ENCODE measurements at places on chromosomes 5 and 9.

DNA sequence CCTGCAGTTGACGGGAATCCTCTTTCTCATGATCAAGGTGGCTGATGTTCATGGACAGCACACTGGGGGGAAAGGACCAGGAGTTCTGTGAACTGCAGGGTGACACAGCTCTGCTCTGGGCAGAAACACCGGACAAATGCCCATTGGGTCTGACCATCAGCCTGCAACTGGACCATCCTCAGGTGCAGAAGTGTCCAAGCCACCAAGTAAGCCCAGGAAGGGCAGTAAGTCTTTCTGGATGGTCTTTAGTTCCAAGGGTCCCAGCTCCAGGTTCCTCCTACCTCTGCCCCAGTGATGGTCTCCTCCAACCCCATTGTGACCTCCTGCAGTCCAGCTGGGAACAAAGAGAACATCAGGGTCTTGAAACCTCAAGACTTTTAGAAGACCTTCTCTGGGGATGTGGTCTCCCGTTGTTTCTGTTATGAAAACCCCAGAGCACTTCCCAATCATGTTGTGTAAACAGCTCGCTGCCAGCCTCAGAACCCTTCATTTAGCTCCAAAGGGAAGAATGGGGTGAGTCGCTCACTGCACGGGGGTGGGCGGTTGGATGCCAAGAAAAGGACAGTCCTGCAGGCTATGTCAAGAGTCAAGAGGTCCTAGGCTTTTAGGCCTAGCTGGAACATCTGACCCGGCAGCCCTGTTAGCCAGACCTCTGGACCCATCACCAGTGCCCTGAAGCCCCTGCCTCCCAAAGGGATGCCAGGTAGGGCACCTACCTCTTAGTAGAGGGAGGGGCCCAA lies 41.8 kb upstream of the TCF7 start:
- no peak for DNase-seq

- no peak for DNase-seq
These were observed 33.0 kb downstream of the VAV2 start for GRCh38 chr9:133959171-133959570.

GRCh38 chr5:93099902-93100347 lies 481.1 kb downstream of the NR2F1-AS1 start:
- no peak for DNase-seq

DNA sequence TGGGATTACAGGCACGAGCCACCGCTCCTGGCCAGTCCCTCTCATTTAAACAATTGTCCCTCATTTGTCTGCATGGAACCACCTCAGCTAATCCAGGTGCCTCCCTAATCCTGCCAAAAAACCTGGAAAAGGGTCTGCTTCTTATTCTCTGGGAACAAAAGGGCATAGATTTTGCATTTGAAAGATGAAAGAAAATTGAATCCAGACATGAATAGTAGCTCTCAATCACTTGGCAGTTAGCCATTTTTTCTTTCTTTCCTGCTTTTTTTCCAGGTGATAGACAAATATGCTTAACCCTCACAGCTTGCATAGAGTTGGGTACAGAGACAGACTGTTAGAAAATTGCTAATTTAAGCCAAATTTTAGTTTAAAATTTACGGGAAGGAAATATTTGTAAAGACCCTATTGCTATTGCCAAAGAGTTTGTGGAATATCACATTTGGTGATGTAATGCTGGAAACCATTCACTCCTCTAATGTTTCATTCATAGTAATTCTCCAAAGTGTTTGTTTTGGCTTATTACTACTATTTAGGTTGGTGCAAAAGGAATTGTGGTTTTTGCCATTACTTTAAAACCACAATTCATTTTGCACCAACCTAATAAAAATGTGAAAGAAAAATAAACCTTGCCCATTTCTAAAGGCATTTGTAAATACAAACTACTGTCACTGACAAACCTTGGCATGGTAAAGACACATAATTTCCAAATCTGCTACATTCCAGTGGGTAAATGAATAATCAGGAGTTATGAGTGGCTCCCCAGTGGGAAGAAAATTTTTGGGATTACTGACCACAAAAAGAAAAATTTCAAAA lies 80.5 kb upstream of the JAK2 start:
- peak; percentile 45 for DNase-seq

DNA sequence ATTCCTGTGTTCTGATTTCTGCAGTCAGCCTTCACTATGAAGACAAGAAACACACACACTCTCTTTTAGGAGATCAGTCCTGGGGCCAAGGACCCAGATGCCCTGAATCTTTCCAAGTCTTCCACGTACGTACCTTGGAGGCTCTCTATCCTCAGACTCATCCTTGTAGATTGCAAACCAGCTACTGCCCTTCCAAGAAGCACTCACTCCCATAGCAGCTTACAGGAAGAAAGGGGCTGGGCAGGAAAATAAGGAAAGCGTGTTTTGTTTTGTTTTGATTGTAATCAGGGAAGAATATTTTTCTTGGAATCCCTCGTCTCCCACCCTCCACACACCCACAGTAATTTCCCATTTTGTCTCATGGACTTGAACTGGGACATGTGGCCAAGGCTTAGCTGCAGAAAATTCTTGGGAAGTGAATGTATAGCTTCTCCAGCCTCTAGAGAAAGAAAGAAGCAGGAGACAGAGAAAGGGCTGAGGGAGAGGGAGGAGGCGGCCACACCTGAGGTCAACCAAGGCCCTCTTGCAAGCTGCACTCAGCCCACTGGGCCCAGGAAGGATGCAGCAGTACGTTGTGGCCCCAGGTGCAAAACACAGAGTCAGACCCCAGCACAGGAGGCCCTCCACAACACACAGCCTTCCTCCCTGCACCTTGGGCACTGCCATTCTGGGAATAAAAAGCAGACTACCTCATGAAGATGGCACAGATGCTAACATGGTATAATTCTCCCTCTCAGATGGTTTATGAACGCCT lies 29.9 kb downstream of the IRX2 start:
- no peak for DNase-seq

DNA sequence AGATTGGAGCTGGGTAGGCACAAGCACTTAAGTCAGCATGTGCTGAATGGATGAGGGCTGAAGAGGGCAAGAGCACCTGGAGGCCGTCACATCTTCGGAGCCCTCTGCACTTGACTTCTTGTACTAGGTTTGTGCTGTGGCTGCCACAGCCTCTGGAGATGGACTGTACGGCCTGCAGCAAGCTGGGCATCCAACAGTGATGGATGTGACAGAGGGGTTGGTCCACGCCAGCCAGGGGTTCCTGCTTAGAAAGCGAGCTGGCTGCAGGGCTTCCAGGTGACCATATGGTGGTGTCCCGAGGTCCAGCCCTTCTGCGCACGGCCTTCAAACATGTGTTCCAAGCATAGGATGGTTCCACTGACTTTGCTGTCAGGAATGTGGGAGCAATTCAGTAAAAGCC lies 65.1 kb upstream of the PHYKPL start:
- DNase-seq = no peak

DNA sequence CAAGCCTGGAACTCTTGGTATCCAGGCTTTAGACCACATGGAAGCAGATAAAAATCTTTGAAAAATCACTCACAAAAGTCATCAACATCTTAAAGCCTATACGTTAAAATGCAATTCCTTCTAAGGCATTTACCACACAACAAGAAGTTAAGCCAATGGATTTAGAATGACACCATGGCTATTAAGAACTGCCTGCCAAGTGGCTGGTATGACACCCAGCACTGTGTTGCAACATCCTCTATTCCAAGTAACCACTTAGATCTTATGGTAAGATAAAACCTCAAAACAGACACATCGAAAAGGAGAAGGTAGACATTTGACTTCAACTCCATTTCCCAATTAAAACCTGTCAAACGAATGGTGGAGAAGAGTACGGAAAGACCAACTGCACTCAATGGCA lies 344.2 kb upstream of the SLC30A5 start:
- no peak for DNase-seq

- DNase-seq = no peak
These were observed 23.3 kb downstream of the RAD1 start for GRCh38 chr5:34891981-34892380.

DNA sequence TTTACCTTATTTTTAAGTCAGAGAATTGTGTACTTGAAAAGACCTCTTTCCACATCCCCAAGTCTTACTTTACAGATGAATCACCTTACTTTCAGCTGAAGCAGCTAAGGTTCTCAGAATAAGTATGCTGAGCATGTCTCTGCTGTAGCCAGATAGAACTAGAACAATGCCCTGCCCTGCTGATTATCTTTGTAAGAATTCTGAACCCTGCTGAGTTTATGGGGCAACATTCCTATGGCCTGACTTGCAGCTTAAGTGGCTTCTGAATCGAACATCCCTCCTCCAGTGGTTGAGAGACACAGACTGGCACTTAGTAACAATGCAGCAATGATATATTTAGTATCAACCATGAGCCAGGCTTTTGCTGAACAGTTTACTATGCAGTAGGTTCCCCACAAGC lies 592.0 kb upstream of the WWC1 start:
- peak; percentile 100 for DNase-seq

DNA sequence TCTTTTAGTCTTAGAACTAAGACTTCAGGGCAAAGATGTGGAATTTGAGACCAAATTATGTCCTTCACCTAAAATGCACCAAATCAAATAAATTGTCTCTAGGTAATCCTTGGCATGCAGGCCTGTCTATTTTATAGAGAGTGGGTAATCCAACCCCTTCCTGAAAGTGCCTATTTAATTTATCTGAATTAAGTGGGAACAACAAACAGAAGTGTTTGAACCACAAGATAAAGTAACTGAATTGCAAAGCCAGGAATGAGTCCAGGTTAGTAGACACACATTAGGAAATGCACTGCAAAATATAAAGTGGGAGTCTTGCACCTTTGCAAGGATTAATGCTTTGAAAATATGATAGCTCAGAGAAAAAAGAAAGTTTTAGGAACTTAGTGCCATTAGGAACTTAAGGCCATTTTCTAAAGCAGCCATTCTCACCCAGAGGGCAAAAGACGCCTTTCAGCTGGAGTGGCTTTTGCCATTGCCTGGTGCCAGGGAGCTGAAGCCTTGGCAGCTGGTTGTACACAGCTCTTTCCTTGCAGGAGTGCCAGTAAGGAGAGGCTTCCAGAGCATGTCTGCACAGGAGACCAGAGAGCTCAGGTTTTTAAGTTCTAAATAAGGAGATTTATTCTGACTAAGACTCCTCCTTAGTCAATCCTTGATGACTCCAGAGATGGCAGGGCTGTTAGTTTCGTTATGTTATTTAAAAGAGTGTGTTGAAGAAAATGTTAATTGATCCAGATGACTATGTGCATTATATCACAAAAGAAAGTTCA lies 151.7 kb upstream of the ELL2 start:
- peak; percentile 54 for DNase-seq

DNA sequence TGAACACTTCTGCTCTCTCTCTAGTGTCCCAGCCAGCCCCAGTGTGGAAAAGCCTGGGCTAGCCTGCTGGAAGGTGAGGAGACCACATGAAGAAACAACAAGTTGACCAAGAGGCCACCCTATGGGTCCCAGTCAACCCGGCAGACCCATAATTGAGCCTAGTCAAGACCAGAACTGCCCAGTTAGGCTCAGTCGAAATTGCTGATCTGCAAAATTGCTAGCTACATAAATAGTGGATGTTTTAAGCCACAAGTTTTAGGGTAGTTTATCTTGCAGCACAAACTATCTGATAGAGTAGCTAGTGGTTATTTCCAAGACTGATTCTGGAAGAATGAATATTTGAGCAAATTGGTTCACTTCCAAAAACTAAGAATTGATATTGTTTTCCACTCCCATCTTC lies 82.3 kb upstream of the CCDC112 start:
- DNase-seq = no peak

DNA sequence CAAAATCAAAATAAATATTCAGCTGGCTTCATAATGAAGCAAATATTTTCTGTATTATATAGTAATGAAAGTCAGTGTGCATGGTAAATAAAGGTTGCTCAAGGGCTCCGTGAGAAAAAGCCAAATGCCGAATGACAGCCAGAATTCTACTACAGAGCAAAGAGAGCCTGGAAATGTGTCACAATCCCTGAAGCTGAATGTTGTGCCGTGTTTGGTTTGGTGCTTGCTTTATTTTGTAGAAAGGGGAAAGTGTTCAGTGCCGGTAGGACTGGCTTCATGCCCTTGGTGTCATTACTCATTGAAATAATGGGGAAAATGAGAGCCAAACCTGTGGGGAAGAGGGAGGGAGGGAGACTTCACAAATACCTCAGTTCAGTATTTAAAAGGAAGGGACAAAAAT lies 26.8 kb upstream of the ADAMTSL1 start:
- DNase-seq = peak; percentile 22

GRCh38 chr9:78248635-78249034 lies 12.8 kb downstream of the CEP78 start:
- DNase-seq = no peak

GRCh38 chr5:64526734-64527439 lies 21.1 kb downstream of the RGS7BP start:
- no peak for DNase-seq

DNA sequence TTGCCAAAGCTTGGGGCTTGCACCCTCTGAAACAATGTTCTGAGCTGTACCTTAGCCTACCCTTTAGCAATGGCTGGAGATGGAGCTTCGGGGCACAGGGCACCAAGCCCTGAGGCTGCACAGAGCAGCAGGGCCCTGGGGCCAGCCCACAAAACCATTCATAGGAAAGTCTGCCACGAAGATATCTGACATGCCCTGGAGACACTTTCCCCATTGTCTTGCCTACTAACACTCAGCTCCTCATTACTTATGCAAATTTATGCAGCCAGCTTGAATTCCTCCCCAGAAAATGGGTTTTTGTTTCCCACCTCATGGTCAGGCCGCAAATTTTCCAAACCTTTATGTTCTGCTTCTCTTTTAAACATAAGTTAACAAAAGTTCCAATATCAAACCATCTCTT lies 105.7 kb downstream of the DTWD2 start:
- DNase-seq = no peak

DNA sequence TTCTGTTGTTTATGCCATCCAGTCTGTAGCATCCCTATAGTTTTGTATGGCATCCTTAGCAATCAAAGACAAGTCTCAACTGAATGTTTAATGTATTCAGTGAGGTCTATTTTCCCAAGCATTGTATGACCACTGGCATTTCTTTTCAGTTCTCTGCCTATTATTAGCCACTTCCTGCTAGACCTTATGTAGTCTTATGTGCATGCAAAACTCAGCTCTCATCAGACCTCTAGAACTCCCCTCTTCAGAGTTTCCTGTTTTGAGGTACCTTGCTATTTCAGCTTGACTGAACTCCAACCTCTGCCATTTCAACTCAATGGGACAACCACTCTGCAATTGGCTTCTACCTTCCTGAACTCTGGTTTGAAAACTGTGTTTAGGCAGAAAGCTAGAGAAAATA lies 113.2 kb downstream of the SLC25A46 start:
- DNase-seq = no peak

DNA sequence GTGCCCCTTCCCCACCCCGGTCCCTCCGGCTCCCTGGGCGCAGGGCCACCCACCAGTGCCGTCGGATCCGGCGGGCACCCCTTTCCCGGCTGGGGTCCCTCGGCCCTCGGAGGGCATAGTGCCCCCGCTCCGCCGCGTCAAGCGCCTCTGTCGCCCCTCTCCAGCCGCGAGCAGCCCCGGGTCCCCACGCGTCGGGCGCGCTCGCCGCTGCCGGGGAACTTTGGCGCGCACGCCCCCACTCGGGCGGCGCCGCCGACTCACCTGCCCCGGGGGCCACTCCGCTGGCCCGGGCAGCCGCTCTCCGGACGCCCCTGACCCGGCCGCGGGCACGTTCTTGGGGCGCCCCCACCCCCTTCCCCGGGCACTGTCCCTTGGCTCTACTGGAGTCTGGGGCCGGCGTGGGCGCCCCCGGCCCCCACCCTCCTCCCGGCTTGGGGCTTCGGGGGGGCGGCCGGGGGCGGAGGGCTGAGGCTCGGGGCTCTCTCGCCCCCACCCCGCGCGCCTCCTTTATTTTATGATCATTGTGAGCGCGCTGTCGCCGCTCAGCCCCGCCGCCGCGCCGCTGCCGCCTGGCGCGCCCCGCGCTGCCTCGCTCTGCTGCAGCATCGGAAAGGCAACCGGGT lies 1.1 kb upstream of the FAM78A start:
- DNase-seq = no peak

GRCh38 chr5:7391215-7391614 lies 4.7 kb upstream of the ADCY2 start:
- DNase-seq = no peak

Data from HCEC 1CT (cell line).